ENCODE measurements at places on chromosomes 7 and 10. TPM values are rescaled to one million over a fixed set of nuclear protein-coding genes. Genes with fewer than 3 reads are reported as not detected.

GRCh38 chr10:95543459-95543858, 17.7 kb downstream of the SORBS1 start:
- no peak for DNase-seq
- H3K4me1 ChIP-seq = peaks cover 13% of the 10 kb centered on the region
- H3K36me3 ChIP-seq = no peaks in the 10 kb centered on the region
- H3K27ac ChIP-seq = no peak overlapping the region

- peaks cover 4% of the 10 kb centered on the region for H3K4me1 ChIP-seq
- H3K27ac ChIP-seq = no peak overlapping the region
- H3K36me3 ChIP-seq = no peaks in the 10 kb centered on the region
- no peak overlapping the region for H3K4me3 ChIP-seq
- DNase-seq = no peak
These were observed 37.7 kb downstream of the GRID2IP start for GRCh38 chr7:6513541-6513940.

- no peak overlapping the region for H3K4me3 ChIP-seq
- H3K27ac ChIP-seq = no peak overlapping the region
- no peak for DNase-seq
- no peaks in the 10 kb centered on the region for H3K36me3 ChIP-seq
- no peaks in the 10 kb centered on the region for H3K27me3 ChIP-seq
These were observed 21.5 kb upstream of the EPHB6 start for GRCh38 chr7:142833174-142834048.

- H3K36me3 ChIP-seq = no peaks in the 10 kb centered on the region
- no peaks in the 10 kb centered on the region for H3K4me1 ChIP-seq
- H3K27ac ChIP-seq = no peak overlapping the region
- no peak for DNase-seq
- no peak overlapping the region for H3K4me3 ChIP-seq
These were observed 638.3 kb upstream of the TPK1 start for GRCh38 chr7:145474009-145474686.

DNA sequence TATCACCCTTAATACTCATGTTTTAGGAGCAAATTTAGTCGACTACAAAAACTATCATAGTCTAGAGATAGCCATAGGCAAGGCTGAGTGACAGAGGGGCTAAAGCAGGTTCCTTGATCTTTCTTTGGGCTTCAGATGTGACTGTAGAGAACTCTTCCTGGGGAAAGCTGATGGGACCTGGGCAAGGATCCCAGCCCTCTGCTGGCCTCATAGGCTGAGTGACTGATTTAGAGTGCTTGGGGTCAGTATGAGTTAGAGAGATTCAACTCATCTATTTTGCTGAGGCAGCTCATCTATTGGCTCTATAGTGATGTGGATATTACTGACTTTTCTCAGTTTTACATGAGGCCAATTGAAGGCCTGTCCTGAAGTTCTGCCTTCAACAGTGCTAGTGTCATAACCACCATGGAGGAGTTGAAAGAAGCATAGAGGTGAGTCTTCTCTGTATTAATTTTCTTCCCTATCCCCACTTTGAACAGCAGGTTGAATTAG, 81.6 kb downstream of the SAMD9 start:
- no peak overlapping the region for H3K27ac ChIP-seq
- H3K4me1 ChIP-seq = no peaks in the 10 kb centered on the region

- DNase-seq = peak; percentile 16
- peak overlapping the region; percentile 93 for H3K27ac ChIP-seq
- no peaks in the 10 kb centered on the region for H3K27me3 ChIP-seq
- no peaks in the 10 kb centered on the region for H3K4me1 ChIP-seq
These were observed 1.1 kb downstream of the WASL start for GRCh38 chr7:123747620-123748141.

DNA sequence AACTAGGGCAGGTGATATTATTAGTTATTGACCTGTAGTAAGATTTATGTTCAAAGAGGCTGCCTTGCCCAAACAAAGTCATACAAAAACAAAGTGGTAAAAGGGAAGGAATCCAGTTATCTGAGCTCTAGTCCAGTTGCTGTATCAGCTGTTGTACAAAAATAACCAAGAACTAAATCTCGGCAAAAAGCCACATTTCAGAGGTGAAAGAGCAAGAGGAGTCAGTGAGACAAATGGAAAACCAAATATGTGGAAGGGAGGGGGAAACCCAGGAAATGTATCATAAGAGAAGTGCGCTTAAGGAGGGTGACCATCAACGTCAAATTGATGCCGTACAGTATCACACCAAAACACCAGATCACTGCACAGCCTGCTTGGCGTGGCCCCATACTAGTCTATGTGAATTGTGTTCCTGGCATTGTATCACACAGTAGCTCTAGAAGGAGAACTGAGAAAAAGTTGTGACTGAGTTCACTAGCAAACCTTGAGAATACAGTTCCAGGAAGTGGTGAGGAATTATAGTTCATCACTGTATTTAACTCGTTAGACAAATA, 6.4 kb downstream of the AGBL3 start:
- H3K27ac ChIP-seq = no peak overlapping the region
- no peak overlapping the region for H3K4me3 ChIP-seq
- no peaks in the 10 kb centered on the region for H3K27me3 ChIP-seq
- H3K36me3 ChIP-seq = peaks cover 54% of the 10 kb centered on the region
- H3K4me1 ChIP-seq = no peaks in the 10 kb centered on the region
- DNase-seq = no peak

DNA sequence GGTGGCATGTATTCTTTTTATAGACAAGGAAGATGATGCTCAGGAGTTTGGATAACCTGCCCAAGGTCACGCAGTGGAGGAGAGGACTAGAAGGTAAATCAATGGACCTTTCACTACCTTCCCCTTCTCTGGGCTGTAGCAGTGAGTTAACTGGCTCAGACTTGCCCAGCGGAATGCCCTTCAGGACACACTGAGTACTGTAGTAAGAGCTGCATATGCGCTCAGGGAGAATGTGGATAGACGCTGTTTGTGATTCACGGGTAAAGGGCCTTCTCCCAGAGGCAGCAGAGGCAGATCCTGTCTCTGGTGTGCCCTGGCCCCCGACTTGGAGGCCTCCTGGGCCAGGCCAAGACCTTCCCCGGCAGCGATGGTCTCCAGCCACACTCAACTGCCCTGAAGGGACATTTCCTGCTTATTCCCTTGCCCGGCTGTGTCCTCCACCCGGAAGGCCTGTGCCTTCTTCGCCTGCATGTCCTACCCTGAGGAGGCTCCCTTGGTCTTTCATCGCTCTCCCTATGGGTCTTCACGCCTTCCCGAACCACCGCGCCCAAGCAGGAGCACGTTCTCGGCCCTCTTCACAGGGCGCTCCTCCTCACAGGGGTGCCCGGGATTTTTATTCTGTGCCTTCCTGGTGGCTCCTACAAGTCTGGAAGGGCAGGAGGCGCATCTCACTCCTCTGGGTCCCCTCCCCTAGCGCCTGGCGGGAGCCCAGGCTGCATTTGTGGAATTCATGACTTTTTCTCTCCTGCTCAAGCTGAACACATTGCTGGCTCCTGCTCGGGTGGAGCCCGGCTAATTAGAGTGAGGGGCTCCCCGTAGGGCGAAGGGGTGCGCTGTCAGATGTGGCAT, 1.8 kb upstream of the IKZF1 start:
- H3K27ac ChIP-seq = no peak overlapping the region
- no peaks in the 10 kb centered on the region for H3K36me3 ChIP-seq
- peaks cover 11% of the 10 kb centered on the region for H3K4me1 ChIP-seq
- H3K4me3 ChIP-seq = no peak overlapping the region
- no peak for DNase-seq

DNA sequence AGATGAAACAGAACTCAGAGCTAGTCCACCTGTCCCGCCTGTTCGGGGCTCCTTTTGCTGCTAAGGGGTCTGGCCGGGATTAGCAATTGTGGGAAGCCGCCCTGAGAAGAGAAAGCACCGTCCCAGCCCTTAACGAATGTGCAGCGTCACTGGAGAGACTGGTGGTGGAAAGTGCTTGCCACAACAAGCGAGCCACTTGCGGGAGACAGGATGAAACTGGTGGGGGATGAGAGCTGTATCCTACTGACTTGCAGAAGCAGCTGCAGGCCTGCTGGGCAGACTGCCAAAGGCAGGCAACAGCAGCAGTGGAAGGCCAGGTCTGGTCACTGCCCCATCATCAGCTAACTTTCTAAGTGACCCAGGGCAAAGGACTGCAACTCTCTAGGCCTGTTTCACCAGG, 95.4 kb downstream of the FAM53B start:
- no peak overlapping the region for H3K4me3 ChIP-seq
- H3K4me1 ChIP-seq = peaks cover 79% of the 10 kb centered on the region
- peak; percentile 38 for DNase-seq

GRCh38 chr7:34165927-34166550, 260.7 kb downstream of the BMPER start:
- no peaks in the 10 kb centered on the region for H3K4me1 ChIP-seq
- no peak for DNase-seq
- H3K27me3 ChIP-seq = no peaks in the 10 kb centered on the region
- no peak overlapping the region for H3K4me3 ChIP-seq
- H3K36me3 ChIP-seq = no peaks in the 10 kb centered on the region

DNA sequence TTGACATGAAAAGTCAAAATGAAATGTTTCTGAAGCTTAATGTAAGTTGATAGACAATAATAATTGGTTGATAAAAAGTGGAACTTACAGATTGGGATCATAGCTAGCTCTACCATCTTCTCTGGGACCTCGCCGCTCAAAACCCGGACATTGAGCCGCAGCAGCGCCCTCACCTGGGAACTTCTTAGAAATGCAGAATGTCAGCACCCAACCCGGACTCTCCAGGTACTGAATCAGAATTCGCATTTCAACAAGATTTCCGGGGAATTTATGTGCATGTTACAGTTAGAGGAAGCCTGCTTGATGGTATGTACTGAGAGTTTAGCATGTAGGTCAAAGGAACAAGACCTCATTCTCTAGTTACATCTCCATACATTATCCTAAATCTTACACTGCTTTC, 36.7 kb upstream of the ABLIM1 start:
- no peak overlapping the region for H3K27ac ChIP-seq
- H3K36me3 ChIP-seq = no peaks in the 10 kb centered on the region
- no peaks in the 10 kb centered on the region for H3K4me1 ChIP-seq
- DNase-seq = no peak
- H3K4me3 ChIP-seq = no peak overlapping the region
- no peaks in the 10 kb centered on the region for H3K27me3 ChIP-seq

GRCh38 chr7:134724606-134725005, 54.8 kb upstream of the CALD1 start:
- DNase-seq = no peak
- H3K4me3 ChIP-seq = no peak overlapping the region
- peak overlapping the region; percentile 94 for H3K27ac ChIP-seq
- H3K27me3 ChIP-seq = no peaks in the 10 kb centered on the region

SLC26A3 gene
- not detected for total RNA-seq

GGCT gene
- total RNA-seq = 29.3 TPM

PLAU gene
- 2.8 TPM for total RNA-seq

AP1S1 gene
- total RNA-seq = 22.1 TPM

HMX3 gene
- total RNA-seq = not detected

C10orf105 gene
- 0.22 TPM for total RNA-seq

HKDC1 gene
- total RNA-seq = 5.0 TPM

Measured in tibial nerve (tissue), 4 donors.